ENCODE measurements at places on chromosomes 4 and X. TPM values are rescaled to one million over a fixed set of nuclear protein-coding genes. Genes with fewer than 3 reads are reported as not detected.

DNA sequence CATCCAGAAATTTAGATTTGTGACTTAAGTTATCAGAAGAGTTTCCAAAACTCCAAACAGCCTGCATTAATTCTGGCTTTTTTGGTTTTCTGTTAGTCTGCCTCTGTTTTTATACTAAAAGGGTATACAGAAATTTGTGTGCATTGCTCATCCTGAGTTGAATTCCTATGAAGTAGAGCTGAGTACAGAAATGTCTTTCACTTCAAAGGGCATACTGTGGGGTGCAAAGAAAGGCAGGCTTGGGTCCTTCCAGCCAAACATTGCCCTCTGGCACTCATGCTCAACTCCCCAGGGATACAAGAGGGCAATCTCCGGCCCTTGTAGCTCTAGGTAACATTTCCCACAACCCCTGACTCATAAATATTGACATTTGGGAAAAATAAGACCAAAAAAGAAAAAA is 27.6 kb upstream of the TMEM184C start:
- ATAC-seq = no peak

The CAPN6 gene
- 21.4 TPM for total RNA-seq

The AADAT gene
- total RNA-seq = 2.9 TPM

DNA sequence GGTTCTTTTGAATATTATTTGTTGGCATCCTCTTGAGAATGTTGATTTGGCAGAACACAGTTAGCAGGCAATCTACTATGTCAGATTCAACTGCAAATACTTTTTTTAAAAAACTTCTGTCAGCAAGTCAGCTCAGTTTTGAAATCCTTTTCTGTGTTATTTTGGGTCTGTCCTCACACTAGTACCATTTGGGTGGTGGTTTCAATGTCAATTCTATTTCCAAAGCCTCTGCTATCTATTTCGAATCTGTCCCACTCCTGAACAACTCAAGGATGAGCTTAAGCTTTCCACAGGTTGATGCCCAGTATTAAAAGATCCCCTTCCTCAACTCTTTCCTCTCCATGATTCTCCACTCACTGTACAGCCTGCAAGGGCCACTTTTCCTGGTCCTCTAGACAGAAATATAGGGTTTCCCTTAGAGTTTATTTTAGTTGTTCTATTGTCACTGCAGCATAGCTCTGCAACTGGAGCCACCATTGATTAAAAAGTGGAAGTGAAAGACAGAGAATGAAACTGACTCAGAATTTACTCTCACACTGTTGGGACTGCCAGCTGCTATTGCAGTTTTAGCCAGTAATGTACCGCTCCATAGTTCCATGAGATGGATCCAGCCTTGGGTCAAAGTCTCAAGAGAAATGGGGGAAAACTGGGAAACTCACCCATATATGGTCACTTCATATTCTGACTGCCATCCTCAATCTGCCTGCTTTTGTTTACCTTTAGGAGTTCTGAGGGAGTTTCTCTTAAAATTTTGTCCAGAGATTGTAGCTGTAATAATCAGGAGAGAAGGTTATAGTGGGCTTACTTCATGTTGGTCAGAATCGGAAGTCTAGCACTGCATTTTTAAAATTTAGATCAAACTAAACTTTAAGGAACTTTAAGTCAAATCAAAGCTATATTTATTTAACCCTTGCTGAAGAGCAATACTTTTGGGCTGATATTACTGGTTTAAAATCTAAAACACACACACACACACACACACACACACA is 14.6 kb downstream of the HDX start:
- no peak for ATAC-seq

GRCh38 chr4:181970366-181970765 is 272.8 kb upstream of the TENM3 start:
- ATAC-seq = no peak
